ENCODE measurements at places on chromosomes 4 and X.

DNA sequence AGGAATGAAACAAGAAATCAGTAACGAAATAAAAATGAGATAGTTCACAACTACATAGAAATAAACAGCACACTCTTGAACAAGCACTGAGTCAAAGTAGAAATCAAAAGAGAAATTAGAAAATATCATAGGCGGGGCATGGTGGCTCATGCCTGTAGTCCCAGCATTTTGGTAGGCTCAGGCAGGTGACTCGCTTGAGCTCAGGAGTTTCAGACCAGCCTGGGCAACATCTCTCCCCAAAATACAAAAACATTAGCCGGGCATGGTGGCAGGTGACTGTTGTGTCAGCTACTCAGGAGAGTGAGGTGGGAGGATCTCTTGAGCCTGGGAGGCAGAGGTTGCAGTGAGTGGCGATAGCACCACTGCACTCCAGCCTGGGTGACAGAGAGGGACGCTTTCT lies 714.4 kb downstream of the GLUD2 start:
- no peak for DNase-seq

DNA sequence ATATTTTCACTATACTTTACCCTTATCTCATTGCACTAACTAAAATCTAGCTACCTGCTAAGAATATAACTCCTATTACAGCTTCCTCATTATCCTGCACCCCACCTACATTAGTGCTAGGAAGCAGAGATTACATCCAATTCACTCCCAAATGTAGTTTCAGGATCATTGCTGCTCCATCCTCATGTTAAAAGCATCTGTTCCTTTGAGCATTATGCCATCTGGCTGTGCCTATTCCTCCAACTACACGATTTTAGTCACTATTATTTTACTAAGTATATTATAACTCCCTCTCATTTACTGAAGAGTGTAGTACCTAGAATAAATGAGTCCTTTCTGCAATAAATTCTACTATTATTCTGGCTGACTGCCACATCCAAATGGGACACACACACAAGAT lies 1586.9 kb downstream of the TECRL start:
- no peak for DNase-seq

- no peak for DNase-seq
Observed at GRCh38 chr4:85496933-85497332, 22.0 kb downstream of the ARHGAP24 start.

- DNase-seq: no peak
Observed at GRCh38 chrX:74467656-74468055, 46.4 kb downstream of the SLC16A2 start.

DNA sequence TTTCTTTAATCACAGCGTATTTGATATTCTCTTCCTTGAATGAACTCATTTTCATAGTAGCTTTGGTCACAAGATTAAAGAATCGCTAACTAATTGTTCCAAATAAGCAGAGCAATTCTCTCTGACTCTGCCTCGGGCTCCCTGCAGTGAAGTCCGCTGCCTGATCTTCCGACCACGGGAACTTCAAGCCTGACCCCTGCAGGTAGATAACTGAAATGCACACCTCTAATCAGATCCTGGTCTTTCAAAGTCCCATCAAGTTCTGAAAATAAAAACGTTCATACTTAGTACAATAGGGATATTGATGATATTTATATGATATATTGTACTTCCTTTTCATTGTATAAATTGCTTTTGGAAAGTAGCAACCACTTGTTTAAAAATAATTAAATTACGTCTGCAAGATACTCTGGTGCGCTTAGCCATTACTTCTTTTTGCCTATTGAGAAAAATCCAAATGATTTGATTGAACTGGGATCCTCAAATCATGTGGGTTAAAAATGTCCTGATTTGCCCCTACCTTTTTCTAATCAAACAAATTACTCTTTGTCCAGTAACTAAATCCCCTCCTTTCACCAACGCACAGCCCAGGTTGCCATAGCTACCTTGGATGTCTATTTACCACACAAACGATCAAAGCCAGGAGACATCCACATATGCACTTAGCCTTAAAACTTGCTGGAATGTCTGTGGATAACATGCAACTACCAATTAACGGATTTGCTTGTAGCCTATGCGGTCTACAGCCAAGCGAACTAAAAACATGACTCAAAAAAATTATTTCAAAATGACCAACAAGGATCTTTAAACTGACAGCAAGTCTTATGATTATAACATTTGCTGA lies 4.2 kb downstream of the MID1 start:
- DNase-seq: no peak

DNA sequence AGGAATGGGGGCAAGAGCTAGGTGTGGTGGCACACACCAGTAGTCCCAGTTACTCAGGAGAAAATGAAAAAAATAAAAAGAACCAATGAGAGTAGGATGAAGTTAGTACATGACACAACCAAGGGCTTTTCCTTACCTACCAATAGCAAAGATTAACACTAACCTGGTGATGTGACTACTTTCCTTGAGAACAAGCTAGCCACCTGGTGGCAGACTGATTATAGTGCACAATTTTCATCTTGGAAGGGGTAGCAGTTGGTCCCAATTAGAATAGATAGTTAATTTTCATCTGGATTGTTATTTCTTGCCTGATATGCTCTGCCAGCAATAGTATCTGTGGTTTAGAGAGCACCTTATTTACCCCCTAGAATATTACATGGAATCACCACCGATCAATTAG lies 1216.8 kb upstream of the PABPC4L start:
- DNase-seq: no peak

DNA sequence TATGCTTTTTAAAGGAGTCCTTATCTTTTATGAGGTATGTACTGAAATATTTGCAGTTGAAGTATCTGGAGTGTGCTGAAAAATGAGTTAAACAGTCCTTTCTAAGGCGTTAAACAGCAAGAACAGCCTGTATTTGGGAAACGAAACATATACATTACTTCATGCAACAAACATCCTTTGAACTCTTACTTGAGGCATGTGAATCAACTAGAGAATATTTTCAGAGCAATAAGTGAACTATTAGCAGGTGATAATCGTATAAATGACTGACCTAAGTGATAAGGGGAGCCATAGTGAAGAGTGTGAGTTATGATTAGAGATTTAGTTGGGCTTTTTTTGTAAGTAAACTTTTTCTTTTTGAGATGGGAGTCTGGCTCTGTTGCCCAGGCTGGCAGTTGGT lies 45.9 kb upstream of the RHOH start:
- no peak for DNase-seq
